ENCODE measurements at places on chromosomes 5 and 9.
A peak's percentile ranks its signal among the peaks of the same experiment; 100 is the strongest.

DNA sequence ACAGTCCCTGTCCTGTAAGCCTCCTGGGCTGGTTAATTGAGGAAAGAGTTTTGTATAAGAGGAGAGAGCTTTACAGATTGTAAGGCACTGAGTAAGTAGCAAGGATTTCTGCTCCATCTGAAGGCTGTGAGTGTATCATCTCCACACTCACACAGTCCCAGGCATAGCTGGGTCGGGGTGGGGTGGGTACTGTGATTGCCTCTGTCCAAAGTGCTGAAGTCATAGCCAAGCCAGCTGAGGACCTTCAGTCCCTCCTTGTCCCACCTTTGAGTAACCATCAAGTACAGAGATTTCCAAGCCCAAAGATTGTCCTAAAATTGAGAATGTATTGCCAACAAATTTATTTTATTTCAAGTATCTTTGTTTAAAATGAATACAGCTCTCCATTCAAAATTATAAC, 5.5 kb upstream of the DNAJB5 start:
- peak; percentile 40 for DNase-seq

- DNase-seq, result no peak
Observed at GRCh38 chr5:127077366-127077765, 4.1 kb upstream of the C5orf63 start.

GRCh38 chr5:67211926-67212325, 15.3 kb upstream of the CD180 start:
- peak; percentile 78 for DNase-seq

DNA sequence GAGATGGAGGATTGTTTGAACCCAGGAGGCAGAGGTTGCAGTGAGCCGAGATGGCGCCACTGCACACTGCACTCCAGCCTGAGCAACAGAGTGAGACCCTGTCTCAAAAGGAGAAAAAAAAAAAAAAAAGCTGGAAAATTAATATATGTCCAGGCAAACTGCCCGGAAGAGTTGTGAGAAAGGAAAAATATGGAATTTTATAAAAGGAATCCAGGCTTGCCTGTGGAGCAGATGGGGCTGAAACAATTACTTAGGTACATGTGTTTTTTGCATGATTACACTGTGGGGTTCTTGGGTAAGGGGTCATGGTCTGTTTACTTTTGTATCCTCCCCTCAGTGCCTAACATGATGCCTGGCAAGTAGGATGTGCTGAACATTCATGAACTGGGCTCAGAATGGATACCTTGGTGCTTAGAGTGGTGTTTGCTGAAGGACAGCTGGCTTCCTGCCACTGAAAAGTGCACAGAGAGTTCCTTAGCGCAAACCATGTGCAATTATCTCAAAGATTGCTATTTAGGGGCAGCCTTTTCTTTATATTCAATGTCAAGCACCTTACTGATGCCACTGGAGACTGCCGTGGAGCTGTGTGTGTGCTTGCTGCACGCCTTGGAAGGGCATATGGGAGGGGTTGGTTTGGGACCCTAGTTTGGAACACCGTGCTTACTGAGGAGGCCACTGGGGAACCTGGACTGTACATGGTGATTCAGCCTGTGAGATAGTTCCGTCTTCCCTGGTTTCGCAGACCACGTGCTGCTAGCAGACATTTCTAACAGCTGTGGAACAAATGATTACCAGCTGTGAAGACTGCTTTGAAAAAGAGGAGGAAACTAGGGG, 78.4 kb downstream of the MAP1B start:
- DNase-seq, result peak; percentile 58

- DNase-seq, result no peak
Observed at GRCh38 chr9:116943970-116944369, 256.9 kb downstream of the TRIM32 start.

- DNase-seq, result peak; percentile 45
Observed at GRCh38 chr5:87076931-87077330, 190.8 kb upstream of the RASA1 start.

- peak; percentile 49 for DNase-seq
Observed at GRCh38 chr5:107555425-107556090, 115.2 kb downstream of the EFNA5 start.

DNA sequence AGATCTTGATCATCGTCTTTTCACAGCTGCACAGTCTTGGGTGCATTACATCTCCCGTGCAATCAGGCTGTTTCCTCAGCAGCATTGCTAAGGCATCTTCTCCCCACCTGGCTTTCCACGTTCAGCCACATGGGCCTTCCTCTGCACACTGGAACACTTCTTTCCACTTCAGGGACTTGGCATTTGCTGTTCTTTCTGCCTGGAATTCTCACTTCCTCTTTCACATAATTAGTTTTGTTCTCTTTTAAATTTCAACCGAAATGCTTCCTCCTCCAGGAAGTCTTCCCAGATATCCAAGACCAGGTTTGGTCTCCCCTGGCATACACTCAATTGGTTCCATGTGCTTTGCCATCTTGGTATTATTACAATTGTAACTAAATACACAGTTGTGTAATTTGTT, 43.8 kb downstream of the WHRN start:
- DNase-seq, result no peak

- DNase-seq, result peak; percentile 6
Observed at GRCh38 chr5:79236362-79236969, 535 bp downstream of the JMY start.

GRCh38 chr9:115104908-115105307, 13.0 kb downstream of the TNC start:
- DNase-seq, result peak; percentile 55

- DNase-seq, result no peak
Observed at GRCh38 chr5:40503439-40503838, 176.3 kb upstream of the PTGER4 start.

DNA sequence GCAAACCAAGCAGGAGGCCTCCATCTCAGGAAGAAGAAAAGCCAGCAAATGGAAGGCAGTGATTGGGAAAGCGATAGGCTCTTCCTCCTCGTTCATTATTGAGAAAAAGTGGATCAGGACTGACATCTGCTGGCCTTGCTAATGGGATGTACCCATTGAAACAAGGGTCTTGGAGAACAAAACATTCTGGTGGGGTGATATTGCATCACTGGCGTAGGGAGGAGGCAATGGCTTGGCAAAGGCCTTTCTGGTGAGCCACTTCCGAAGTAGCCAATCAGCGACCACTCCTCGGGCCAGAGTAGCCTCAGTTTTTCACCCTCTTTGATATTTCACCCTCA, 86.7 kb upstream of the NFIB start:
- peak; percentile 82 for DNase-seq

DNA sequence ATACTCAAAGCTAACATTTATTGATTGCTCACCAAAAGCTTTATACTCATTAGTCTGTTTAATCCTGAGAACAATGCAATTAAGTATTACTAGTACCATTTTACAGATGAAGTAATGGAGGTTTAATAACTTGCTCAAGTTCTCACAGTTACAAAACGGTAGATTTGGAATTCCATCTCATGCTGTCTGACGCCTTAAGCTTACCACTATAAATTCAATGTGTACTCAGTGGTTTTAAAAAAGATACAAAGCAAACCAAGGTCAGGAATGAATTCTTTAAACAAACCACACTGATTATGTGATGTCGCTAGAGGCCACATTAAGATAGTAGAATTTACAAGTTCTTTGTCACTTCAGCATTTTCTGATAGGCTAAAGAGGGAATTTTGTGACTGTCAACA, 1.2 kb upstream of the C5orf63 start:
- no peak for DNase-seq

- DNase-seq, result no peak
Observed at GRCh38 chr5:158124606-158125316, 265.8 kb upstream of the CLINT1 start.

GRCh38 chr5:112779531-112779930, 41.8 kb downstream of the APC start:
- peak; percentile 57 for DNase-seq

GRCh38 chr9:122060481-122060880, 32.6 kb downstream of the TTLL11 start:
- DNase-seq, result no peak

- DNase-seq, result peak; percentile 44
Observed at GRCh38 chr9:96241391-96241809, 60.6 kb downstream of the HSD17B3 start.

GRCh38 chr5:56050551-56051255, 55.9 kb upstream of the IL6ST start:
- no peak for DNase-seq

DNA sequence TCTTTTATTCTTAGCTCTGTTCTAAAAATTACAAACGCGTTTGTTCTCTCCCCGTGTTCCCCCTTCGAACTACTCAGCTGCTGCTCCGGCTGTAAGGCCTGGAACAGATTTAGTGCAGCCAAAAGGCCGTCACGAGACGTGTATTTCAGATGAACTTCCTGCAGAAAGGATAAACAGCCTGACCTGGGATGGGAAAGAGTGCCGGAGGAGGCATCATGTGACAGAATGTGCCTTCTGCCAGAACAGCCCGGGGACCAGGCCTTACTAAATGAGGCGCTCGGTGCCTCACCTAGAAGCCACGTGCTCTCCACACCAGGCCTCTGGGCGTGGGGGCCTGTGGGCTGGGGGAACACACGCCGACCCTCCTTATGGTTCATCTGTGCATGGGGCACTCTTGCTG, 94.7 kb downstream of the PPARGC1B start:
- DNase-seq, result no peak

- no peak for DNase-seq
Observed at GRCh38 chr5:155332618-155333017, 319.1 kb downstream of the KIF4B start.

- DNase-seq, result no peak
Observed at GRCh38 chr9:91066856-91067255, 265.2 kb downstream of the SYK start.

DNA sequence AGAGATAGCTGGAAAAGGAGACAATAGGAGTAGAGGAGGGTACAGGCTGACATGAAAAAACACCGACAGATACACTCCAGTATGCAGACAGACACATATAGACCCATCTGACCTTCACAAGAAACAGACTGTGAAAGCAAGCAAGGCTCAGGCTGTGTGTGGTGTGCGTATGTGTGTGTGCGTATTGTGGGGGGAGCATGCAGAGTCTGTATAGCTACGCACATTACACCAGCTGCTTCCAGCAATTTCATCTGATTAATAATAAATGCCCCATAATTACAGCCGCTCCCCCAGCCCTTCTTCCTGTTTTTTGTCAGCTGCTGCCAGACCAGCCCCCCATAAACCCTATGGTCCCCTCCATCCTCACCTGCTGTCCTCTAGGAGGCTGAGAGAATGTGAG, 6.7 kb downstream of the CNTFR start:
- DNase-seq, result no peak

DNA sequence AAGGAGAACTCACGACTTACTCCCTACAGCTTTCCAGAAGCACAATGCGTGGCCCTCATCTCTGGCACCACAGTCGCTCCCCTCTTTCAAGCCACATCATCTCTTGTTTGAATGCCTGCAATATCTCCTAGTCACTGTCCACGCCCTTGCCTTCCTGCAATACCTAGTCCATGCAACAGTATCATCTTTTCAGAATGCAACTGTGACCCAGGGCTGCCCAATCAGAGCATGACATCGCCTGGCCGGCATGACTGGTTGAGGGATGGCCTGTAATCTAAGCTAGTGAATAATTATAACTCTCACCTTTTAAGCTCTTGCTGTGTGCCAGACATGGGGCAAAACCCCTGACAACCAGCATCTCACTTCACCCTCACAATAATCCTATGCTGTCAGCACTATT, 52.5 kb upstream of the CPEB4 start:
- no peak for DNase-seq

- peak; percentile 97 for DNase-seq
Observed at GRCh38 chr9:16627967-16628366, 242.5 kb downstream of the BNC2 start.

DNA sequence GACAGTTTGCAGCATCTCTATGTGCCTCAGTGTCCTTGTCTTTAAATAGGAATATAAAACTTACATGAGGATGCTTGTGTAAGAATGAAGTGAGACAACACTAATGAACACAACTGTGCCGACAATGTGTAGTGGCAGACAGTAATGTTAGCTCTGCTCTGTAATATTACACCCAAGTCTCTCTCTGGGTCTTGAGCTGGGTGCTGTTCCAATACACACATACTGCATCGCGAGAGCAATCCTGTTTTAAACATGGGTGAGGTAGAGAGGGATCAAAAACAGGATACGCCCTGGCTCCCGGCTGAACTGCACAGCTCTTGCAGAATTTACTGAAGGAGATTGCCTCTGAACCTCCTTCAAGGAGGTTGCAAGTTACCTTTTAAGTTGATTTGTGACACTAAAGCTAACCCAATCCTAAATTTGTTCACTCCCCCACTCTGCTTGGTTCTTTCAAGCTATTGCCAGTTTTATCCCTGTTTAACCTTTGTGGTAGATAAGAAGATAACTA, 155.2 kb upstream of the ISL1 start:
- no peak for DNase-seq

- no peak for DNase-seq
Observed at GRCh38 chr9:36150574-36151315, 14.2 kb downstream of the GLIPR2 start.

GRCh38 chr5:135053278-135053677, 19.2 kb upstream of the PITX1 start:
- no peak for DNase-seq

DNA sequence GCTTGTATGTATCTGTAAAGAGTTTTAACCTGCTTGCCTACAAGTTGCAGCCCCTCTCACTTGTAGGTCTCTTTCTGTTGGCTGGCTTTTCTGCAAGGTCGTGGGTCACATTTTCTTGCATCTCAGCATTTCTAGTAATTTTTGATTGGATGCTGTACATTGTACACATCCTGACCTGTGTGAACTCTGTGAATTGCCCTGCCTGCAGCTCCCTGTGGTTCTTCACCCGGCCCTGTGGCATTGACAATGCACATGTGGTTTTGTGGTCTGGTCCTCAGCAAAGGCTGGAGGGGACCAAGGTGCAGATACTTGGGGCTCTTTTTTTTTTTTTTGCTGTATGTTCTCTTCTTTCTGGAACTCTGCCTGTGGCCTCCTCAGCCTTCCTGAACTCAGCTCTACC, 53.6 kb downstream of the WNK2 start:
- DNase-seq, result no peak

DNA sequence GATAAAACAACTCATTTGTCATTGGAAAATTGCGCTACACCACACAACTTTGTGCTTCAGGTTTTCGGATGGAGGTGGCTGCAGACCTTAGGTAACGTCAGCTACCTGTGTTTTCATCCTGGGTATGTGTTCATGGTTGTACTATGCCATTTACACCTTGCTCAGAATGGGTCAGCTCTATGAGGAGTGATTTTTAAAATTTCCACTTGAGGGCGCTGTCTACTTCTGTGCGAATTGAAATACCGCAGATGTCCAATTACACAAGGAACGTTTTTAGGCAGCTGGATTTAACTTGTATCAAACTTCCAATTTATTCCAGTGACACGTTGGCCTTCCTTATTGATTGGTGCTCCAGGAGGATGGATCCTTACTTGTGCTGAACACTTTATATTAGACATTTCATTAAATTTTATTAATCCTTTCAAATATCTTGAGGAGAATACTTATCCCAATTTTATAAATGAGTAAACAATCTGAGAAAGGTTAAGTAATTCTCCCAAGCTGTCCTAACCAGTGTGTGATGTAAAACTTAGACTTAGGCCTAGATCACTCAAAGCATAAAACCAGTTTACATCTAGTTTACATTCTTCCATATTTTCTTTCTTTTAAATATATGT, 23.4 kb downstream of the DMRTA1 start:
- DNase-seq, result peak; percentile 49

Data from astrocyte of the spinal cord (primary cell).